Thoracic aorta endothelial cell (primary cell): ENCODE measurements at places on chromosomes 1 and 21. TPM values are rescaled to one million over a fixed set of nuclear protein-coding genes. Genes with fewer than 3 reads are reported as not detected.

Gene ACKR1
- 0.13 and 0.43 TPM in 2 replicates for total RNA-seq

Gene FAM229A
- total RNA-seq, result 1.1 and 1.5 TPM in 2 replicates

Gene NCSTN
- 87.2 and 101 TPM in 2 replicates for total RNA-seq

Gene CGN
- total RNA-seq, result 0.93 and 1.7 TPM in 2 replicates

Gene FCMR
- 0.14 TPM in 1 of 2 replicates, not detected in the other for total RNA-seq

Gene ROR1
- total RNA-seq, result 0.53 and 6.7 TPM in 2 replicates

Gene VWA1
- total RNA-seq, result 1.3 and 2.9 TPM in 2 replicates

Gene PAQR7
- 2.7 and 4.4 TPM in 2 replicates for total RNA-seq

Gene BGLAP
- total RNA-seq, result 0.27 TPM in 1 of 2 replicates, not detected in the other

Gene LHX8
- not detected in 2 replicates for total RNA-seq

Gene MCOLN2
- total RNA-seq, result 0.27 and 0.36 TPM in 2 replicates

Gene OVAAL
- total RNA-seq, result 0.13 TPM in 1 of 2 replicates, not detected in the other

Gene FGR
- 0.07 TPM in 1 of 2 replicates, not detected in the other for total RNA-seq

Gene FAM72A
- 5.3 and 6.9 TPM in 2 replicates for total RNA-seq

Gene OR2T35
- total RNA-seq, result not detected in 2 replicates

Gene PALMD
- 76.2 and 127 TPM in 2 replicates for total RNA-seq

Gene NOS1AP
- total RNA-seq, result 2.5 and 2.9 TPM in 2 replicates

Gene LEPR
- 9.8 and 12.9 TPM in 2 replicates for total RNA-seq

Gene PRPF38A
- 18.0 and 19.8 TPM in 2 replicates for total RNA-seq

Gene YIPF1
- total RNA-seq, result 17.1 and 23.8 TPM in 2 replicates

Gene GRIK3
- total RNA-seq, result not detected in 2 replicates

Gene TNFRSF14
- total RNA-seq, result 20.9 and 21.3 TPM in 2 replicates

Gene RXFP4
- total RNA-seq, result not detected in 2 replicates

Gene ARMH1
- 0.36 TPM in 1 of 2 replicates, not detected in the other for total RNA-seq

Gene DNASE2B
- not detected in 2 replicates for total RNA-seq

Gene TCHHL1
- not detected in 2 replicates for total RNA-seq

Gene NPHP4
- 5.1 and 7.4 TPM in 2 replicates for total RNA-seq

Gene PEAR1
- total RNA-seq, result 45.9 and 50.5 TPM in 2 replicates

Gene SPATA17
- not detected in 2 replicates for total RNA-seq

Gene CSDE1
- total RNA-seq, result 579 and 580 TPM in 2 replicates

Gene GPR25
- not detected in 2 replicates for total RNA-seq

Gene CD164L2
- total RNA-seq, result not detected in 2 replicates

Gene HCRTR1
- 0.57 and 0.66 TPM in 2 replicates for total RNA-seq
